HAP-1 (cell line): ENCODE measurements at places on chromosomes 2 and 18.
A peak's percentile ranks its signal among the peaks of the same experiment; 100 is the strongest.

DNA sequence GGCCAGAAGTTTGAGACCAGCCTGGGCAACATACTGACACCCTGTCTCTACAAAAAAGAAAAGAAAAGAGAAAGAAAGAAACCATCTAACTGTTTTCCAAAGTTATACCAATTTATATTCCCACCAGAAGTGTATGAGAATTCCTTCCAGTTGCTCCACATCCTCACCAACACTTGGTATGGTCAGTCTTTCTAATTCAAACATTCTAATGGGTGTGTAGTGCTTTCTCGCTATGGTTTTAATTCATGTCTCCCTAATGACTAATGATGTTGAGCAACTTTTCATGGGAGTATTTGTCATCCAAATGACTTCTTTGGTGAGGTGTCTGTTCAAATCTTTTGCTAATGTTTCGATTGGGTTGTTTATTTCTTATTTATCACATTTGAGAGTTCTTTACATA is 10.5 kb upstream of the B3GNT7 start:
- DNase-seq: no peak

DNA sequence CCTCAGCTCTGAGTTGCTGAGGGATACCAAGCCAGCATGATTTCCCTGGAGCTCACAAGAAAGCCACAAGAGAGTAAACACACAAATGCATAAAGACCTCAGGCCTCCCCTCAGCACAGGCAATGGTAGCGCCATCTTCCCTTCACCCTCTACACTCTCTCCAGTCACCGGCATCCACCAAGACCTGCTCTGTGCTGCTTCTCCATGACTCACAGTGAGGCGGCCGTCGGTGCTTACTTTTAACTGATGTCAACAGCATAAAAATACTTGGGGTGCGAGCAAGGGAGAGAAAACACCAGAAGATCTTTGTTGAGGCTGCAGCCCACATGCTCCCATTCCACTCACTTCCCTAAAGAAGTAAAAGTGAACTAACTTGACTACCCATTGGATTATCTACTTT is 46.7 kb downstream of the L3MBTL4 start:
- no peak for DNase-seq

GRCh38 chr2:54569745-54570301 is 113.7 kb downstream of the SPTBN1 start:
- DNase-seq: peak; percentile 54

GRCh38 chr2:71484354-71484753 is 31.0 kb downstream of the DYSF start:
- no peak for DNase-seq

DNA sequence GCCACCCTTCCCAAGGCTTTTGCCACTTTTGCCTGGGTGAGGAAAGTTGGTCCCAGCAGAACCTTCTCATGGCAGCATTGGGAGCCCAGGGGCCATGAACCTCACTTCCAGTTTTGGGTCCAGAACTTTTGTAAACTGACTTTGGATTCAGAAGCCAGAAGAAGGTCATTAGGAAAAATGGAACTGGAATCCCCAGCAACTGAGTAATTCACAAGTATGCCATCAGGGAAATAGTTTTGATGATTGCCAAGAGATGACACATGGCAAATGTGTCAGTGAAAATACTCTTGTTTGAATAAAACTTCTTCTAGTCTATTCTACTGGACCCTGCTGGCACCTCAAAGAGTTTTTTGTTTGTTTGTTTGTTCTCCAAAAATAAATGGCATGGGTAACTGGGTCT is 203.7 kb downstream of the SETBP1 start:
- DNase-seq: no peak

GRCh38 chr2:235347691-235348090 is 146.2 kb upstream of the AGAP1 start:
- no peak for DNase-seq

GRCh38 chr18:57586251-57587049 is at the start of gene FECH:
Gene FECH (minus strand): TSS chr18:57586702. CDS start chr18:57586620, 82 bp downstream.
- peak; percentile 73 for DNase-seq

- DNase-seq: no peak
These were observed 150.6 kb upstream of the RIOK3 start for GRCh38 chr18:23302511-23302850.
